Muscle of leg (tissue), 16 donors: ENCODE measurements at places on chromosomes 4 and X. TPM values are rescaled to one million over a fixed set of nuclear protein-coding genes. Genes with fewer than 3 reads are reported as not detected.

DNA sequence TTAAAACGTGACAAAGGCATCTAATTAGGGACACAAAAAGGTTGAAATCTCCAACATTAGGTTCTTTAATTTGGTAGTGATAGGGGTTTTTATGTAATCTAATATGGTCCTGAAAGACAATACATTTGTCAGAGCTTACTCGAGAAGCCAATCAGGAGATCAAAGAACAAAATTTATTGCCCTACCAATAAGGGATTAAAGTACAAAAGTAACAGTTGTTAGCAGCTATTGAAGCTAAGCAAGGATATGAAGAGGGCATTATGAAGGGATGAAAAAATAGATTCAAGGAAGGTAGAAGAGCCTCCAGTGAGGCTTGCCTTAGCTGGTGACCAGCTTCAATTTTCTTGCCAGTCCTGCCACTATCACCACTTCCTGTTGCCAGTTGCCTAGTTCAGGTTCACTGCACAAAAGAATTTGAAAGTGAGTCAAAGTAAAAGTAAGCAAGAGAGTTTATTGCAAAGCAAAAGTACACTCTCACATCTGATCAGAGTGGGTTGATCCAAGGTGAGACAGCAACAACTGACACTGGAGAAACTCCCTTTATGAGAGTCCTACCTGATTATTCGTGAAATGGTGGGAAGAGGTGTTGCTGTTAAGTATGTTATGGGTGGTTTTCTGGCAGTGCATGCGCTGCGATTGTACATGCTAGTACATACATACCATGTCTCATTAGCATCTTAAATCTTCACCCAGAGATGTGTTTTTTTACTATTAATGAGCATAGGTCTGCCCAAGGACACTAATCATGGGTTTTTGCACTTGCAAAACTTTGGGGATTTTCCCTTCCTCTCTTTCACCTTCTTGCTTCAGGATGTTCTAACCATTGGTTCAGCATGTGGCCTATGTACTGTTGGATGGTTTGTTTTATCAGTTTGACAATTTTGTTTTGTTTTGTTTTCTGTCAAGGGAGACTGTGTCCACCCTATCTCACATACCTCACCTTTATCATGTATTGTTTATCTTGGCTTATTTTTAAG, 263.2 kb upstream of the ITM2A start:
- no peak overlapping the region for H3K27ac ChIP-seq
- H3K4me1 ChIP-seq, result no peaks in the 10 kb centered on the region
- no peaks in the 10 kb centered on the region for H3K27me3 ChIP-seq
- DNase-seq, result no peak
- H3K36me3 ChIP-seq, result no peaks in the 10 kb centered on the region
- no peak overlapping the region for H3K4me3 ChIP-seq

DNA sequence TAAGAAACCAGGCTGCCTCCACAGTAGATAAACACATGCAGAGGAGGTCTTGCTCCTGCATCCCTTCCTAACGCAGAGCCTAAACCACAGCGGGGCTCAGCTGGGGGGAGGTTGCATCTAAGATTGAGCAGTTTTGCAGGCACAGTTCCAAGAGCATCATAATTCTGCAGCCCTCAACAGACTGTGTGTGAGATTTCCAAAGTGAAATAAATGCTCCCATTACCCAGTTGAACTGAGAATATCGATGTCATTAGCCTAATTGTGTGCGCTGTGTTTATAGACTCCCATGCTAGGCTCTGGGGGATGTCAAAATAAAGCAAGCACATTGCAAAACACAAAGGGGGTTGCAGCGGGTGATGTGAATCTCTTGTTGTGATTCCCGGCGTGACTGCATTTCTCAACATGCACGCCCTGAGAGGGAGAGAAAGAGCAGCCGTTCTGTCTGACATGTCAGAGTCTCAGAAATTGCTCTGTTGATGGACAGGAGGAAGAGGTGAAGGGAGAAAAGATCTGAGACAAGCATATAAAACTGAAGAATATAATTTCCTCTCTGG, 150.0 kb upstream of the PSAPL1 start:
- H3K4me3 ChIP-seq, result no peak overlapping the region
- no peak overlapping the region for H3K27ac ChIP-seq
- no peaks in the 10 kb centered on the region for H3K4me1 ChIP-seq
- DNase-seq, result no peak
- H3K27me3 ChIP-seq, result peaks cover 6% of the 10 kb centered on the region

DNA sequence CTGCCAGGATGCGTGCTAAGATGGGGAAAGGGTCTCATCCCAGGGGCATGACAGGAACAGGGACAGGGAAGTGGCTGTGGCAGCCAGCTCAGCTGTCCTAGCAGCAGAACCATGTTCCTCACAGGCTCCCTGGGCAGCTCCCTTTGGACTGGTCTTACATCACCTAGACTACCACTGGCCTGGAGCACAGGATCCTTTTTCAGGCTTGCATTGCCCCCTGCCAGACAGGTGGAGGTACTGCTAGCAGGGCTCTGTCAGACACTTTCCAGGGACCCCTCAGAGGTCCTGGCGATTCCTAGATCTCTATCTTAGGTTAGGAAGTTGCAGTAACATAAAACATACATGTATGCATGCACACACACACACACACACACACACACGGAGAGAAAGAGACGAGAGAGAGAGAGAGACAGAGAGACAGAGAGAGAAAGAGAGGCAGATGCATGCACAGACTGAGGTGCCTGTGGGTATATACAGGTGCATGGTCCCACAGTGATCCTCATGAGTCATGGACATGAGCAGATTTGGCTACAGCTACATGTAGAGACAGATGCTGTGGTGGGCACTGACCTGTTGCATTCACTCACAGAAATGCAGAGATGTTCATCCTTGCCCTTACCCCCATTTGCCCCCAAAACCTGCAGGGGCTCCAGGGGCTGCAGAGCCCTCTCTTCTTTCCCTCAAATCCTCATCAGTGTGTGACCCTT, 63.6 kb downstream of the STARD8 start:
- H3K4me1 ChIP-seq, result peaks cover 20% of the 10 kb centered on the region
- no peak overlapping the region for H3K4me3 ChIP-seq
- no peak overlapping the region for H3K27ac ChIP-seq
- H3K36me3 ChIP-seq, result peaks cover 18% of the 10 kb centered on the region

DNA sequence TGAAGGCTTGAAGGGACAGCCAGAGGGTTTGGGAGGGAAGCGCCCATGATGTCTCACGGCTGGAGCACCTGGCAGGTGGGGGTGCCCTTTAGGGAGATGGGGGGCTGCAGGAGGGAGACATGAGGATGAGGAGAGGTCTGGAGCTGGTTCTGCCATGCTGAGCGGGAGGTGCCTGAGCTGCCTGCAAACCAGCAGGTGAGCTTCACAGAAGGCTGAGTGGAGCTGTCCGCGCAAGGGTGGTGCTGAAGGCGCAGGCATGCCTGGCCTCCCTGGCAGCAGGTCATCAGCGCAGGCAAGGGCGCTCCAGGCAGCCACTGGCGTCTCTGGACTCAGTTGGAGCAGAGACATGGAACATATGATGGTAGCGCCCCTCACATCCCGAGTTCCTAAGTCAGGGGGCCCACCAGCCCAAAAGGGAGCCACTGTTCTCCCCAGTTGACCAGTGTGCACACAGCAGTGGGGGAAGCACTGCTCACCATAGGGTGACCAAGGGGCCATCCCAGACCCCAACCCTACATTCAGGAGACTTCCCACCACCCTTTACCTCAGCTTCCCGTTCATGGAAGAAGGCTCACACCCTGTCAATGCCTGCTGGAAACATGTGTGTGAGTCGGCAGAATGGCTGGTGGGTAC, 25.8 kb downstream of the ADRA2C start:
- H3K27me3 ChIP-seq, result peaks cover 8% of the 10 kb centered on the region
- DNase-seq, result peak; percentile 54
- no peaks in the 10 kb centered on the region for H3K36me3 ChIP-seq
- H3K4me1 ChIP-seq, result peaks cover 4% of the 10 kb centered on the region

GRCh38 chr4:78545275-78546246, 6.0 kb upstream of the ANXA3 start:
- H3K27ac ChIP-seq, result no peak overlapping the region
- H3K4me1 ChIP-seq, result peaks cover 3% of the 10 kb centered on the region
- H3K4me3 ChIP-seq, result no peak overlapping the region

DNA sequence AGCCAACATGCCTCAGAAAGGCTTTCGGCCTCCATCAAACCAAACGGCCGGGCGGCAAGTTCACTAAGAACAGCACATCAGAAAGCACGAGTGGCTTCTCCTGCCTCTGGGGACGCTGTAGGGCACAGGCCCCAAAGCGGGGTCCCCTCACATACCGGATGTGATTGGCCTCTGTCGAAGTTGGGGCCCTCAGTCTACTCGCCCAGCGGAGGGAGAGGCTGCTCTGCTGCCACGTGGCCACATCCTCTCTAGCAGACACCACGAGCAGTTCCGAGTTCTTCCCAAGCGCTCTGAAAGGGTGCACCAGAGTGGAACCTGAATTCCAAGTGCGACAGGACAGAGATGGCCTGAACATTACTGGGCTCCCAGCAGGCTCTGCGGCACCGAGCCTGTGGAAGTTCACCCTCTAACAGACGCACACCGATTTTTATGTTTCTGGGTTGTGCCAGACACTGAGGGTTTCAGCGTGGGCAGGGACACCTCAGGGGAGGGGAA, 21.1 kb downstream of the NOP14 start:
- H3K4me1 ChIP-seq, result peaks cover 2% of the 10 kb centered on the region
- no peak overlapping the region for H3K4me3 ChIP-seq
- DNase-seq, result no peak
- H3K27ac ChIP-seq, result no peak overlapping the region
- no peaks in the 10 kb centered on the region for H3K27me3 ChIP-seq

DNA sequence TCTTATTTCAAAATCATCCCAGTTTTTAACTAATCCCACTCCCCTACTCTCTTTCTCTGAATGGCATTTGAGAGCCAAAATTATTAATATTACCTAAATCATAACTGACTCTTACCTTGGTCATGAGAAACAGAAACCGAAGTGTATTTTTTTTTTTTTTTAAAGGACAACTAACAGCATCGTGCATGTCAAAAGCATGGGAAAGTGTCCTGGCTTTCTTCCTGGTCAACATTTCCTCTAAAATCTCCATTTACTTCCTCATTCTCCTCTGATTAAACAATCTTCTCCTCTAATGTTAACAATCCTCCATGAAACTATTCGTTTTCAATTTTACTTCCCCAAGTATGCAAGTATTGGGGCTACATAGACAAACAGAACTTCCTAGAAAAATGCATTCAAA, 2.1 kb upstream of the STS start:
- no peak overlapping the region for H3K27ac ChIP-seq
- H3K4me3 ChIP-seq, result no peak overlapping the region
- H3K4me1 ChIP-seq, result peaks cover 7% of the 10 kb centered on the region
- DNase-seq, result peak; percentile 32
- H3K27me3 ChIP-seq, result peaks cover 4% of the 10 kb centered on the region

The UGT2B7 gene
- total RNA-seq, result 0.31 TPM
